ENCODE measurements at places on chromosomes 3 and 15. TPM values are rescaled to one million over a fixed set of nuclear protein-coding genes. Genes with fewer than 3 reads are reported as not detected.

Gene CRTAP
- 93.4 TPM for total RNA-seq

Gene BFSP2
- total RNA-seq = not detected

Gene MAGEL2
- total RNA-seq = not detected

Gene IGSF10
- 3.0 TPM for total RNA-seq

Gene TJP1
- 111 TPM for total RNA-seq

Measured in Right ventricle myocardium inferior (tissue), 1 donor.